ENCODE measurements at places on chromosomes 3 and 15. TPM values are rescaled to one million over a fixed set of nuclear protein-coding genes. Genes with fewer than 3 reads are reported as not detected.

- peaks cover 16% of the 10 kb centered on the region for H3K4me1 ChIP-seq
- no peak overlapping the region for H3K27ac ChIP-seq
- H3K27me3 ChIP-seq: no peaks in the 10 kb centered on the region
- no peaks in the 10 kb centered on the region for H3K36me3 ChIP-seq
These were observed 5.2 kb upstream of the SPINK8 start for GRCh38 chr3:48338635-48339034.

DNA sequence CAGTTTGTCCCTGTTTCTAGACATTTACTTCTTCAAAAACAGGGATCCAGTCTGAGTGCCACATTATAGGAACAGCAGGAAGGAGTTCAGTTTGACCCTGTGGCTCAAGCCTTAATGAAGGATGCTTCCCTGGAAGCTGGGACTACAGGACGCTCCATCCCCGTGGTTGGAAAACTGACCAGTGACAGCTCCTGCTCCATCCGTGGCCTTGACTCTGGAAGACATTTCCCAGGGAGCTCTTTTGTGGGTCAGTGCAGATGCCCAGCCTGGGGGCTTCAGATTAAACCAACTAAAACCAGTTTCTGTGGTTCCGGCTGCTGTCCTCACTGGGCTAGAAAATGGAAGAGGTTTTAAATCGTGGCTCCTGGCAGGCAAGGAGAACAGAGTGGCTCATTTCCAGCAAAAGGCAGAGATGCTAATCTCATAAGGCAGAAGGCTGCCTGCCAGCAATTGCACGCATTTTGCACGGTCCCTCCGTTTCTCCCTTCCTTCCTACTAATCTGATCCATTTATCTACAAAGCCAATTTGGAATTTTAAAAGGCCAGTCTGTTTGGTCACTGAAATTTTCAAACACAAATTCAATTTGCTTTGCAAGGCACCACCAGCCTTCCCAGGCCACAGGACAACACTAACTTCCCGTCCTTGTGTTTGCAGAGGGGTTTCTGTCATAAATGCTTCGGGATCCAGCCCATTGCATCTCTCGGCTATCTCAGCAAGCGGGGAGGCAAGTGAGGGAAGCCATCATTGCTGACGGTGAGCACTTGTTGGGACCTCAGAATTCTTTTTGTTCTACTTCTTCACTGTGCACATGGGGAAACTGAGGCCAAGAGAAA, 6.2 kb upstream of the SSUH2 start:
- H3K27ac ChIP-seq: no peak overlapping the region
- H3K4me1 ChIP-seq: no peaks in the 10 kb centered on the region
- no peak for DNase-seq
- H3K27me3 ChIP-seq: no peaks in the 10 kb centered on the region

DNA sequence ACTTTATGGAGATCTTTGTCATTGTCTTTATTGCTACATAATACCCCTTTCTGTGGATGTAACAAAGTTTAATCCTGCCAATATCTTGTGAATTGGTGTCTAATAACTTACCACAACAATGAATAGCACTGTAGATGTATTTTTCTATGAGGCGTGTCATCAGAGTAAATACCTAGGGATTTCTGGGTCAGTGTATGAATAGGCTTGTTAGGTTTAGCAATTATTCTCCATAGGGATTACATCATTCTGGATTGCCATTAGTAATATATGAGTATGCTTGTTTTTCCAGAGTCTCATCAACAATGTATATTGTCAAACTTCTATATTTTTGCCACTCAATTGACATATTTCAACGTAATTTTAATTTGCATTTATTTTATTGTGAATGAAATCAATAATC, 67.9 kb downstream of the UNC13C start:
- H3K4me1 ChIP-seq: no peaks in the 10 kb centered on the region
- H3K4me3 ChIP-seq: no peak overlapping the region
- DNase-seq: no peak
- H3K27ac ChIP-seq: no peak overlapping the region

- no peak overlapping the region for H3K4me3 ChIP-seq
- no peaks in the 10 kb centered on the region for H3K4me1 ChIP-seq
- H3K36me3 ChIP-seq: no peaks in the 10 kb centered on the region
- no peak overlapping the region for H3K27ac ChIP-seq
- H3K27me3 ChIP-seq: no peaks in the 10 kb centered on the region
These were observed 241.6 kb downstream of the ZNF621 start for GRCh38 chr3:40766396-40766795.

DNA sequence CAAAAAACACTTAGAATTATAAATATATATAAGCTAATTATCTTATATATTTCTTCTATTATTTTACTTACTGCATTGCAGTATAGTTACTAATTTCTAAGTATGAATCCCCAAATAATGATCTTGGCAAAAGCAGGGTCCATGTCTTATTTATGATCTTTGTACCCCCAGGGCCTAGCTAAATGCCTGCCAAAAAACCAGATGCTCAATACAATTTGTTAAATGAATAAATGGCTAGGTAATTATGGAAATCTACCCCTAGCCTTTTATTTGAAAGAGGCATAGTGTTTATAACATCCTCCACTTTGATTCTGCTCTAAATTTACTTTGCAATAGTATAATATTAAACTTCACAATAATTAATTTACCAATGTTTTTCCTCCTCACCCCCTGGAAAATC, 69.5 kb downstream of the CSNK1G1 start:
- no peaks in the 10 kb centered on the region for H3K27me3 ChIP-seq
- no peak for DNase-seq
- no peak overlapping the region for H3K27ac ChIP-seq
- H3K36me3 ChIP-seq: no peaks in the 10 kb centered on the region

GRCh38 chr3:5078151-5078550, 43.9 kb upstream of the ARL8B start:
- no peak for DNase-seq
- H3K4me3 ChIP-seq: no peak overlapping the region
- H3K27ac ChIP-seq: no peak overlapping the region
- H3K4me1 ChIP-seq: no peaks in the 10 kb centered on the region
- no peaks in the 10 kb centered on the region for H3K27me3 ChIP-seq

The FBN1 gene
- total RNA-seq: 372 TPM

The CAPN3 gene
- total RNA-seq: 0.11 TPM

The DHX36 gene
- total RNA-seq: 44.3 TPM

The ATP13A4 gene
- not detected for total RNA-seq

DNA sequence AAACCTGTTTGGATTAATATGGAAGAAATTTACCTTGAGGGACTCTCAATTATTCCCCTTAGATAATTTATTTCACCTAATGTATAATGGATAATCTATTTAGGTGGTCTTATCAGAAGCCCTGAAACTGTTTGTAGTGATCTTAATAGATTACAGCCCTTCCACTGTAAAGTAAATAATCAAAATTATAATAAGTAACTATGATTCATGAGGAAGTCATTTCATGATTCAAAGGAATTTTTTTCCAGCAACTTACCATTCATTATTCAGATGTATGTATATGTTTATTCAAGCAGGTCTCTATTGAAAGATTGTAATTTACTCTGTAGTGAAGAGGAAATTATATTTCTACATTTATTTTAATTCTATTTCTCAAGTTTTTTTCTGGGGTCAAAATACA, 250.6 kb upstream of the ROBO1 start:
- H3K4me1 ChIP-seq: peaks cover 14% of the 10 kb centered on the region
- no peak overlapping the region for H3K4me3 ChIP-seq
- H3K27me3 ChIP-seq: no peaks in the 10 kb centered on the region
- DNase-seq: no peak

GRCh38 chr3:102079809-102080197, 230.5 kb downstream of the NFKBIZ start:
- no peak overlapping the region for H3K27ac ChIP-seq
- H3K36me3 ChIP-seq: no peaks in the 10 kb centered on the region
- DNase-seq: no peak
- H3K4me3 ChIP-seq: no peak overlapping the region
- no peaks in the 10 kb centered on the region for H3K27me3 ChIP-seq
- H3K4me1 ChIP-seq: no peaks in the 10 kb centered on the region

The CHST14 gene
- 30.2 TPM for total RNA-seq

The TRIM59 gene
- total RNA-seq: 119 TPM

- H3K27ac ChIP-seq: no peak overlapping the region
- H3K4me3 ChIP-seq: no peak overlapping the region
- no peak for DNase-seq
These were observed 195.9 kb upstream of the ST8SIA2 start for GRCh38 chr15:92197746-92198145.

The STAB1 gene
- total RNA-seq: not detected

DNA sequence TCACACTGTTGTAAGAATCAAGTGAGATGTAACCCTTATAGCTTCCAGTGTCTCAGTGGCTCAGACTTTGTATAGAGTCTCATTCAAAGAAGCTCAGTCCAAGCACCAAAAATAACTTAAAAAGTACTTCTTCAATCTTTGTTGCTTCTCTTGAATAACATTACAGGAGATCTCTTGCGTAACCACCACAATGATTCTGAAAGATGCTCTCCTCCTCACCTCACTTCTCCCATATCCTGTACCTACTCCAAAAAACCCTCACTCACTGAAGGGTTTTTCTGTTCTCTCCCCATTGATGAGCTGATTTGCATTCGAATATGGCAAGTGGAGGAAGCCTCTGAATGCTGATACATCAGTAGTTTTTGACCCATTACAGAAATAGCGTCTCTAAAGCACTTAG, 39.4 kb upstream of the MRPS22 start:
- H3K4me3 ChIP-seq: no peak overlapping the region
- DNase-seq: no peak
- peak overlapping the region; percentile 95 for H3K27ac ChIP-seq
- H3K36me3 ChIP-seq: no peaks in the 10 kb centered on the region

- H3K27me3 ChIP-seq: no peaks in the 10 kb centered on the region
- H3K4me3 ChIP-seq: no peak overlapping the region
- DNase-seq: no peak
- no peak overlapping the region for H3K27ac ChIP-seq
- peaks cover 42% of the 10 kb centered on the region for H3K36me3 ChIP-seq
These were observed 32.5 kb downstream of the RAB11A start for GRCh38 chr15:65901836-65902235.

The ANKRD34C gene
- total RNA-seq: not detected

DNA sequence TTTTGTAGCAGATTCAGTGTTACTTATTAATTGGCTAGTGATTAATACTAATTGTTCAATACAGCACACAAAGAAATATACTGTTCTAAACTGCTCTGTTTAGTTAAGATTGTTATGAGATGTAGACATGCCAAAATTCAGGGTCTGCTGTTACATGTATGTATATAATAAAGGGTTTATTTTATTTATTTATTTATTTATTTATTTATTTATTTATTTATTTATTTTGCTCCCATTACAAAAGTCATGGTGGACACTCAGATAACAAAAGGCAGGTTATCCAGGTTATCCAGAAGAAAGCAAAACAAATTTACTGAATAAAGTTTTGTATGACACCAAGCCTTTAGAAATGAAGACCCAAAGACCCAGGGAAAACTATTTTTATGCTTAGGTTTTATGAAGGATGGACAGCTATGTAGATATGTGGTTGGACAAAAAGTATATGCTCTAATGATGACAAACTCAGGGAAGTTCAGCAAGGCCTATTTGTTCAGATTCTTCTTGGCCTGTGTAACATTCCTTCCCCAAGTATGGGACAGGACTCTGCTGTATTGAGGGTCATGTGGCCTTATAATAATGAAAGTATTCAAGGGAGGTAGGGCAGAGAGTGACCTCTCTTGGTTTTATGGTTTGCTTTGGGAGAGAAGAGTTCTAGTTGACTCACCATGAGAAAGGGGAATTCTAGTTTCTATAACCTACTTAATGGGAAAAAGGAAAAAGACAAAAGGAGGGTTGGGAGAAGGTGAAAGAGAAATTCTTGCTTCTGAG, 1056.8 kb downstream of the ROBO2 start:
- peaks cover 7% of the 10 kb centered on the region for H3K4me1 ChIP-seq
- DNase-seq: no peak
- no peaks in the 10 kb centered on the region for H3K27me3 ChIP-seq
- H3K4me3 ChIP-seq: no peak overlapping the region
- H3K27ac ChIP-seq: no peak overlapping the region

- no peak for DNase-seq
- H3K27me3 ChIP-seq: no peaks in the 10 kb centered on the region
- H3K4me3 ChIP-seq: no peak overlapping the region
- no peaks in the 10 kb centered on the region for H3K36me3 ChIP-seq
- no peak overlapping the region for H3K27ac ChIP-seq
These were observed 22.2 kb downstream of the P2RY1 start for GRCh38 chr3:152857082-152857481.

Measured in SJSA1 (cell line).